ENCODE measurements at places on chromosomes 2 and 18.

DNA sequence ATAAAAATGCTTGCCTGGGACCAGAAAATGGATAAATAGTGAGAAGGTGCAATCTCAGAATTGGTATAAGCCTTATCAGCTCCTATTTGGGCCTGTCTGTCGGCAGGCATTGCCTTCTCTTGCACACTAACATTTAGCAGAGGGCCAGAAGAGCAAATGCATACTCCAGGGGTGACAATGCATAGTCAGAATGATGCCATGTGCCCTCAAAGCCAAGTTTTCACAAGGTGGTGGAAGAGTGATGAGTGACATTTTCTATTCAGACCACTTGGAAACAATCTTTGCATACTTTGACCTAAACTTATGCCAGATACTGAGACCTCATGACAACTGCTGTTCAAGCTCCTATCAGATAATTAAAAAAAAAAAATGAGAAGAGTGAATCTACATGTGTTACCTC is 276.3 kb downstream of the SETBP1 start:
- no peak for DNase-seq

GRCh38 chr2:191728750-191729624 is 51.1 kb downstream of the NABP1 start:
- peak; percentile 27 for DNase-seq

- no peak for DNase-seq
Observed at GRCh38 chr2:5985536-5986385, 293.6 kb downstream of the SOX11 start.

DNA sequence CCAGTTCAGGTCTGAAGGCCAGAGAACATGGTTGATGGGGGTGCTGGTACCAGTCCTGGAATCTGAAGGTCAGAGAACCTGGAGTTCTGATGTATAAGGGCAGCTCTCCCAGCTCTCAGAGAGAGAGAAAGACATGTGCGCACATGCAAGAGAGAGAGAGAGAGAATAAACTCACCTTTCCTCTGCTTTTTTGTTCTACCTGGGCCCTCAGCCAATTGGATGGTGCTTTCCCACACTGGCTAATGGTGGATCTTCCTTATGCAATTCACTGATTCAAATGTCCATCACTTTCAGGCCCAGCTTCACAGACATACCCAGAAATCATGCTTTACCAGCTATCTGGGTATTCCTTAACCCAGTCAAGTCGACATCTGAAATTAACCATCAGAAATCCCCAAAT is 377.7 kb upstream of the MEX3C start:
- DNase-seq: peak; percentile 57

DNA sequence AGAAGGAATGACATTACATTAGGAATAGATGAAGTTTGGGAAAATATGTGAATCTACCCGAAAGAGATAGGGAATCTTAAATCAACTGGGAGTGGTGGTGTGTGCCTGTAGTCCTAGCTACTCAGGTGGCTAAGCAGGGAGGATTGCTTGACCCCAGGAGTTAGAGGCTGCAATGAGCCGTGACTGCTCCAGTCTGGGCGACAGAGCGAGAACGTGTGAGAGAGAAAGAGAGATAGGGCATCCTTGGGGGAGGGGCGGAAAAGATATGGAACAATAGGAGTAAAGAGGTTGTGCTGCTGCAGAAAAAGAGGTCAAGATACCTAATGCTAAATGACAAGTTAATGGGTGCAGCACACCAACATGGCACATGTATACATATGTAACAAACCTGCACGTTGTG is 47.1 kb upstream of the ADAM23 start:
- DNase-seq: no peak

GRCh38 chr2:5290900-5291546 is 401.2 kb upstream of the SOX11 start:
- DNase-seq: no peak

GRCh38 chr18:76401498-76401897 is 93.5 kb downstream of the ZNF516 start:
- no peak for DNase-seq

- no peak for DNase-seq
Observed at GRCh38 chr2:190533175-190533967, 1.2 kb downstream of the NEMP2 start.

DNA sequence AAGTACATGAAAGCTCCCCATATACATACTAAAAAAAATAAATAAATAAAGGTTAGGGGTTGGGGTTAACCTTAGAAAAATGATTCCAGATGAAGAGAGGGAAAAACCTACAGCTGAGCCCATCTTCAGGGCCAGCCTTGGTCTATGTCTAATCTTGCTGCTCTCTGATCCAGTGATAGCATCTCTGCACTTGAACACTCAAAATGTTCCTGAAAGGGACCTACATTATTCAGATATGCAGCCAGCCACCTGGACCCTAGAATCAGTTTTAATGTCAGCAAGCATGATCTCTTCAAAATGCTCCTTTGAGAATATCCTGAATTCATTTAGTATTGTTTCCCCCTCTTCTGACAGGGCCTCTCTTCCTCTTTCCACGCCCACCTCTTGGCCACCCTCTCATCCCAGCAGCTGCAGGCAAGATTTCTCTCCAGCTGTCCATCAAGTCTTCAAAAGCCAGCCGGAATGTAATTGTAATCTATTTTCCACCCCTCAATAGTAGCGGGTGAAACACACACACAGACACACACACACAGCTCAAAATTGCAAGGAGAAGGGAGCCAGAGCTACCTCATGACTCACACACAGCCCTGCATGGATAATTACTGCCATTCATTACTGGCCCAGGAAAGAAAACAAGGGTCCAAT is 135.5 kb downstream of the MYO3B start:
- DNase-seq: peak; percentile 50

All from bronchial epithelial cell (primary cell).